ENCODE measurements at places on chromosomes 13 and 19.

GRCh38 chr13:84399320-84400085 lies 517.2 kb upstream of the SLITRK1 start:
- DNase-seq, result no peak

DNA sequence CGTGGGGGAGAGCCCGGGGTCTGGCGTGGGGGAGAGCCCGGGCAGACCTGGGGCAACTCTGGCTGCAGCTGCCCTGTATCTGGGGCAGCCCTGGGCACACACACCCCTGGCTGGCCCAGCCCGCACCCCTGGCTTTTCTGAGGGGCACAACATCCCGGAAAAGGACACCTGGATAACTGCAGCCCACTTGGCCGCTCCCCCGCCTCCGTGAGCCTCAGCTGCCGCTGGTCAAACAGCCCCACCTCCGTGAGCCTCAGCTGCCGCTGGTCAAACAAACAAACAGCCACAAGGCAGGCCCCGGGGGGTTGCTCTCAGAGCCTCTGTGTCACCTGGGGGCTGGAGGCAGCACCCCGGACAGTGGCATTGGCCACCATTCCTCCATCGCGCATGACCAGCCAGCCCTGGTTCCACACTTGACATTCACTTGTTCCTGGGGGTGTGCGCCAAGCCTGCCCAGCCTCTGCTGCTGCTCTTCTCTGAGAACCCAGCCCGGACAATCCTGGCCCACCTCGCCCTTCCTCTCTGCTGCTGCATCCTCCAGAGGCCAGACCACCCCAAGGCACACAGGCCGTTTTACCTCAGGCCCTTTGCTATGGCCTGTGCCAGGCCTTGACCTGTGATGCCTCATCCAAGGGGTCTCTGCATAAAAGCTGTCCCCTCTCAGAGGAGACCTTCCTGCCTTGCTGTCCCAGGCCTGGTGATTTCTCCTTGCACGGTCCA lies 19.9 kb downstream of the CEBPG start:
- no peak for DNase-seq

- no peak for DNase-seq
Observed at GRCh38 chr19:8004723-8005513, 523 bp downstream of the ELAVL1 start.

DNA sequence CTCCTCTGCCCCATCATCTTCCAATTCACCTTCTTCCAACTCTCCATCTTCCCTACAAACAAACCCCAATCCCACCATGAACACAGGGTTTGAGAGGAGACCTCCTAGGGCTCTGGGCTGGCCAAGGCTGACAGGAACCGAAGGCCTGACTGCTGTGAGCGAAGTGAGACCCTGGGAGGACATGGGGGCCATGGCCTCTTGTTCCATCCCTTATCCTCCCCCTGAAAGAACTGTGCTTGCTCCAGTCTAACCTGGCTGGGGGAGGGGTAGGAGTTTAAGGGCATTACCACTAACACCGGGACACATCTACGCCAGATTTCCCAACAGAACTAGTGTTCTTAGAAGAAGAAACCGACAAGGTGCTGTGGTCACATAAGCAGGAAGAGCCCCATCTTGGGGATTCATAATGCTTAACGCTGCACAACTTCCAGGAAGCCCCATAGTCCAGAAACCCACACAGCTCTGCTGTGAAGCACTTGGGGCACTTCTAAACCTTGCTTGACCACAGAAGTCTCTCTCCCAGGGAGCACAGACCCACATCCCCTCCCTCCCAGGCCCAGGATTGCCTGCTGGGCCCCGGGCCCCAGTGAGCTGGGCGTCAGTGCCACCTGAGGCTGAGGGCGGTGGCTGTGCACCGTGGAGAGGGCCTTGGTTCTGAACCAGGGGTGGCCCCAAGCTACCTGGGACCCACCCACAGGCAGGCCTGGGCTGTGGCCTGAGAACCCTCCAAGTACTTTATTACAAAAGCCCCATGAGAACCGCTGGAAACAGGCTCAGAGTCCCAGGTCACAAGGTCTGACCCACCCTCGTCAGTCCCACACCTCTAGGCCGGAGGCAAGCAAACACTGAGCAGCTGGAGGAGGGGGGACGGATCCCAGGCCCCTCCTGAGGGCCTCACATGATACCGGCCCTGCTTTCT lies 18.8 kb downstream of the ZC3H4 start:
- DNase-seq, result peak; percentile 7

GRCh38 chr13:39410096-39410901 lies 192.7 kb downstream of the LHFPL6 start:
- no peak for DNase-seq

GRCh38 chr13:71869274-71869673 lies 2.3 kb upstream of the DACH1 start:
- no peak for DNase-seq

DNA sequence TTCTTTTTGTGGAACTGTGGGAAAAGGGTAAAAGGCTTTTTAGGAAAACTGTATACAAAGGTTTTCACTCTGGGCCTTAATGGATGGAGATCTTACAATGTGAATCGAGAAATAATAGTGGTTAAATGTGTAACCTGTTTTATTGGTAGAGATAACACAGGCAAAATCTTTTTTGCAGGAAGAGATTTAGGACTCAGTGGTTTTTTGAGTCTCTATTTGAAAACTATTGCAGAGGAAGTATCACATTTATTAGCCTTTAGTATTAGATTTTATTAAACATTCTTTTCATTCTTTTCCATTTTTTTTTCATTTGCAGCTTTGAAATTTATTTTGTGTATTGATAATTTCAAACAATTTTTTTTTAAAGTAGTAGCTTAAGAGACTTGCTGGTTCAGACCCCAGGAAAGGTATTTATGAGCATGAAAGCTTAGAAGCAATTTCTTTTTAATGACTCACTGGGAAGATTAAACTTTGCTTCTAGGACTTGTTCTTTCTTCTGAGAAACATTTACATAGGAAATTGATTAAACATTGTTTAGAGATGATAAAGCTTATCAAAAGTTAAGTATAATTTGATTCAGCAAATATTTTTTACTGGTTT lies 10.5 kb downstream of the KLF5 start:
- DNase-seq, result no peak

DNA sequence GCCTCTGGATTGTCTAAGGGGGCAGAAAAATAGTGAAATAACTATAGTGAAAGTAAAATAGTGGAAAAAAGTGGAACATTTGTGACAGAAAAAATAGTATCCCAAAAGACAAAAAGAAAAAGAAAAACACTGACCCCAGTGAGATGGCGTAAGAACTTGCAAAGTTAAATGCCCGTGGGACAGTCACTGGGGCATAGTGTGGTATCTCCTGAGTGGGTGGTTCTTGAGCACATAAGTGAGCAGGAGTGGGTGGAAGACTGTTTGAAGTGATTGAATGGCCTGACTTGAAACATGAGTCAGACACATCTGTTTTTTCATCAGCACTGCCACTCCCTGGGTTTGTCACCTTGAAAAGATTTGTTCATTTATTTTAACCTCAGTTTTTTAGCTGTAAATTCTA lies 2.5 kb downstream of the ZNF430 start:
- no peak for DNase-seq

DNA sequence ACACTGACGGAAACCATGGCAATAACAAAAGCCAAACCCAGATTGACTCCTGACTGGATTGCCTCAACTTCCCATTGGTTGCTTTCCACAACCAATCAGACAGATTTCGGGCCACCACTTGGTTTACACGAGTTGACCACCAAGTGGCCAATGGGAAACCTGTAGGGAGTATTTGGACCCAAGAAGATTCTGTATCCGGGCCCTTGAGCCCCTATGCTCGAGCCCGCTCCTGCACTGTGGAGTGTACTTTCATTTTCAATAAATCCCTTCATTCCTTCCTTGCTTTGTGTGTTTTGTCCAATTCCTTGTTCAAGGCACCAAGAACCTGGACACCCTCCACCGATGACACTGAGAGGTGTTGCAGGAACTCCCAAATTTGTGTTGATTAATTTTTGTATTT lies 24.1 kb upstream of the URI1 start:
- no peak for DNase-seq

DNA sequence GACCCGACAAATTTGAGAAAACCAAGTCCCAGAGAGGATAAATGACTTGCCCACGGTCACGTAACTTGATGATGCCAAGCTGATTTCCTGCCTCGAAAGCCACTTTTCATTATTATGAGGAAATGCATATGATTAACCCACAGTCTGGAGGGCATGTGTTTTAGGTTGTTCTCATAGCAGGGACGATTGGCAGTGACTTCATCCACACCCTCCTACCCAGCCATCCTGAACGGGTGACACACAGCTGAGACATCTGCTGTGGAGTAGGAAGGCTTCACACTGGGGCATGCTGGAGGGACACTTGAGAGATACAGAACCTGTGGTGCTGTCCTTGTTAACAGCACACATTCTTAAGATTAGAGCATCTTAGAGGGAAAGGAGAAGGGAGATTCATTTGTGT lies 65.4 kb upstream of the WDFY2 start:
- DNase-seq, result no peak

- DNase-seq, result no peak
Observed at GRCh38 chr19:15330801-15331418, 1.4 kb downstream of the BRD4 start.

DNA sequence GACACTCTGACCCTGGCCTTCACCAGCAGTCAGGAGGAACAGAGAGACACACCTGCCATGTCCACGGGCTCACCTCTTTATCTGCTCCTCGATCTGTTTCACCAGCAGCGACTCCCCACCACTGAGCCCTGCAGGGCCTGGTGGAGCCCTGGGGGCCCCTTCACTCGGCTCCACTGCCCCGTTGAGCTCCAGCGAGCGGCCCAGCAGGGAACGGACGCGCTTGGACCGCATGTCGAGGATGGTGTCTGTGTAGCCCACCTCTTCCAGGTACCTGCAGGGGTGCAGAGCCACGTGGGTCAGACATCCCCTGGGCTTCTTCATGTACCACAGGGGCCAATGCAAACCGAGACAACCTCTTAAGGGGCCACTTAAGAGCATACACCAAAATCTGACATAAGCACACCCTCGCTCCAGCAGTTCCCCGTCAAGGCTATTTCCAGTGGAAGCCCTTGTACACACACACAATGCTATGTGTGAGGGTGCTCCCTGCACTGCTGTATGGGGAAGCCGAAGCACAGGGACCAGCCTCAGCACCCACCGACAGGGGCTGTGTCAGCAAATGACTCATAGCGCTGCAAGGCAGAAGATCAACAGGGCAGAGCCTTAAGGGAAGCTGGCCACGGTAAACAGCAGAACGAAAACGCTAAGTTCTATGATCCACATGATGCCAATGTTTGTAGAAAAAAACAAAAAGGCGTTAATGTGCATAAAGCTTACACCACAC lies 12.7 kb upstream of the FKRP start:
- DNase-seq, result no peak

- DNase-seq, result no peak
Observed at GRCh38 chr13:90448466-90449037, 898.9 kb upstream of the MIR17HG start.

- no peak for DNase-seq
Observed at GRCh38 chr13:105952233-105952972, 583.1 kb downstream of the EFNB2 start.

DNA sequence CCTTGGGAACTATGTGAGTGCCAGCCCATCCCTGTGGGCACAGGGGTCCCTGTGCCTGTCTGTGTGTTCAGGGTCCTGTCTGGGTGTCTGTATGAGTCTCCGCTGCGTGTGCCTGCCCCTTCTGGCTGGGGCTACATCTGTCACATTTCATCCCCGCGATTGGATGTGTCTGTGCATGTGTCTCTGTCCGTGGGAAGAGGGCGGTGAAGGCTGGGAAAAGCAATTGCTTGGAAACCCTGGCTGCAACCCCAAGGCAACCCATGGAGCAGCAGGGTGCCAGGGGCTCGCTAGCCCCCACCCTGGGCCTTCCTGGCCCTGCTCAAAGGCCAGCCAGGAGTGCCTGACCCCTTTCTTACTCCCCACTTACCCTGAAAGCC lies 1.4 kb downstream of the MAG start:
- DNase-seq, result no peak

All from CD4-positive, alpha-beta T cell (primary cell).